ENCODE measurements at places on chromosomes 5 and 9.

DNA sequence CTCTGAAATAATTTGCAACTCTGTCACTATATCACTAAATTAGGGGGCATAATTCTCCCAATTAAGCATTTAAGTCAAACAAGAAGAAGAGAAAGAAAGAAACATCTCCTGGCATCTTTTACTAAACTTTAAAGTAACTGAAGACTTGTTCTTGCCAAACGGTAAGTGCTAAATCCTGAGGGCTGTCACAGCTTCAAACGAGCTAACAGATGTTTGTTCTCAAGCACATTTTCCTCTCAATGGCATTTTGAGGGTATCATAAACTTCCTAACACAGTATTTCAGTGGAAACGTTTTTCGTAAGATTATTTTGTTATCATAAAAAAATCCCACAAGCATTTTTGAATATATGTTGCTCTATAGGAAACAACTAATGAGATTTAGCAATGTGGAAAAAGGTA lies 169.5 kb upstream of the TAS2R1 start:
- no peak for DNase-seq

DNA sequence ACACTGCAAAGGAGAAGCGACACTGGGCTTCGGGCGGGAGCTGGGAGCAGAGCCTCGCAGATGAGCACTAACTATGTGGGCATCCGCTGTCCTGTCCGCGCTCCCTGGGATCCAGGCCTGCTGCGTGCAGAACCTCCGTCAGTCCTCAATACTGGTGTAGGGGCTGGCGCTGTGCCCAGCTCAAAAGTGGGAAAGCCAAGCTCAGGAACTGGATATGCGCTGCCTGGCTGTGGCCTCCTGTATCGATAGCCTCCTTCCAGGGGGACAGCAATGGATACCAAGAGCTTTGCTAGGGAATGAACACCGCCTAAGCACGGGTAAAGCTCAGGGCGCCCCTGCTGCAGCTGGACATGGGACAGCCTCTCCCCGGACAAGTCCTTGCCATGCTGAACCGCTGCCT lies 270.4 kb downstream of the NSG2 start:
- no peak for DNase-seq

GRCh38 chr5:96198356-96199058 lies 234.5 kb downstream of the PCSK1 start:
- DNase-seq = no peak

- no peak for DNase-seq
Measured at GRCh38 chr5:147733075-147733474, 49.5 kb downstream of the JAKMIP2 start.

GRCh38 chr9:11366585-11367129 lies 753.9 kb upstream of the PTPRD start:
- no peak for DNase-seq

GRCh38 chr5:172959824-172960799 lies 888 bp downstream of the RPL26L1 start:
- DNase-seq = peak; percentile 54

GRCh38 chr5:80251636-80252035 lies 4.2 kb downstream of the SERINC5 start:
- DNase-seq = no peak

- DNase-seq = no peak
Measured at GRCh38 chr5:2201832-2202231, 319.1 kb upstream of the IRX4 start.

- peak; percentile 31 for DNase-seq
Measured at GRCh38 chr9:137956688-137957385, 79.3 kb downstream of the CACNA1B start.

DNA sequence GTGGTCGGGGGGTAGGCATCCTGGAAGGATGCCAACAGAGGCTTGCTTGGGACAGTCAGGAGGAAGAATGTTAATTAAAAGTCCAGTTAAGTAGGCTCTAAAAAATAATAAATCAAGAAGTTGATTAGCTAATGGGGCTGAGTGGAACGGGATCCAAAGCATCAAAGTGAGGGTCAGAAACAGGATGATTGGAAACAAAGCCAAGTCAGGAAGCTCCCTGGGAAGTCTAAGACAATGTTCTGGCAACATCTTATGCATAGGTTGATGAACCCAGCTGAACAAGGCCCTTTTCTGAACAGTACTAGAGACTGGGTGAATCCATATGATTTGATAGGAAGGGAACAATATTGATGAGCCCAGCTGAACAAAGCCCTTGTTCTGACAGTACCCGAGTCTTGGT lies 50.2 kb upstream of the STARD4 start:
- DNase-seq = no peak

- peak; percentile 46 for DNase-seq
Measured at GRCh38 chr9:119255116-119255515, 114.1 kb downstream of the BRINP1 start.

- DNase-seq = no peak
Measured at GRCh38 chr5:14211818-14212803, 69.0 kb downstream of the TRIO start.

DNA sequence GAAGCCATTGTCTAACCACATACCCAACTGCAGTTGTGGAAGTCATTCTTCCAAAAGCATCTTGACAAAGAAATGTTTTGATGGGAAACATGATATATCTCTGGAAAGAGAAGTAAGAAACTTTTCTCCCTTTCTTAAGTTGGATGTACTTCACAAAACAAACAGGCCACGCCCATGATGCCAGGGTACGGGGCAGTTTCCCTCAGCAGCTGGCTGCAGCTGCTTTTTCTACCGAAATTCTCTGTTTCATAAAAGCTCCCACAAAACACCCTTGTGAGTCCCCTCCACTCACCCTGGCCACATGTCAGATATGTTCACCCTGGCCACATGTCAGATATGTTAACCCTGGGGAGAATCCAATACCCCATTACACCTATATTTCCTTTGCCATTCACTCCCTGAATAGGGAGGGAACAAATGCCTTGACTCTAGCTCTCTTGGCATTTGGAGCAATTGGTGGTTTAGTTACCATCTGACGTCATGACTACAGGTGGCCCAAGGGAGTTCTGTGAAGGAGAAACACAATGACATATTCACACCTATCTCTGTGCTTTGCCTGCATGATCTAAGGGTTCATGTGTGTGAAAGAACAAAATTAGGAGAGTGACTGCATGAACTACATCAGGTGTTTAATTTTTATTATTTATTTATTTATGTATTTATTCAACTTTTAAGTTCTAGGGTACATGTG lies 103.0 kb downstream of the AOPEP start:
- no peak for DNase-seq

GRCh38 chr5:9562141-9562540 lies 16.3 kb upstream of the SEMA5A start:
- peak; percentile 54 for DNase-seq

- DNase-seq = peak; percentile 86
Measured at GRCh38 chr5:138282920-138283742, 8.7 kb upstream of the GFRA3 start.

GRCh38 chr5:29896646-29897045 lies 1296.8 kb upstream of the CDH6 start:
- DNase-seq = no peak

- no peak for DNase-seq
Measured at GRCh38 chr5:30605693-30606268, 587.7 kb upstream of the CDH6 start.

DNA sequence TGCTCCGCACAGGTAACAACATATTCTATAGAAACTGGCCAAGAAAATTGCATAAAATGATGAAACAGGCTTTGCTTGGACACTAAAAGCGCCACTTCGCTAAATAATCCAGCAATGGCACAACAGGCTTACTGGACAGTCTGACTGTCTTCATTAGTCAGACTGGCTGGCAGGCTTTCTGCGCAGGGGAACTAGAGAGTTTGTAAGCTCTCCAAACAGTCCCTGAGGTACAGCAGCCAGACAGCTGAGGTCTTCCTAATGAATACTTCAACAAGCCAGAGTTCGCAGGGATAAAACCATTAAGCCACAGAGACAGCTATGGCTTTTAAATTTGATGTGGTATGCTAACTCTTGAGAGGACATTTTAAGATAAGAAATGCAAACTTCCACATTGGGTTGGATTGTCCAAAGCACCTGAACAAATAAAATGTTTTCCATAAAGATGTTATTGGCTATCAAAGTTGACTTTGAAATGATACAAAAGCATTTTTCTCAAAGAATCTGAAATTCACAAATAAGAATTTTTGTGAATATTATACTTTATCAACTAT lies 20.7 kb downstream of the PLK2 start:
- no peak for DNase-seq

DNA sequence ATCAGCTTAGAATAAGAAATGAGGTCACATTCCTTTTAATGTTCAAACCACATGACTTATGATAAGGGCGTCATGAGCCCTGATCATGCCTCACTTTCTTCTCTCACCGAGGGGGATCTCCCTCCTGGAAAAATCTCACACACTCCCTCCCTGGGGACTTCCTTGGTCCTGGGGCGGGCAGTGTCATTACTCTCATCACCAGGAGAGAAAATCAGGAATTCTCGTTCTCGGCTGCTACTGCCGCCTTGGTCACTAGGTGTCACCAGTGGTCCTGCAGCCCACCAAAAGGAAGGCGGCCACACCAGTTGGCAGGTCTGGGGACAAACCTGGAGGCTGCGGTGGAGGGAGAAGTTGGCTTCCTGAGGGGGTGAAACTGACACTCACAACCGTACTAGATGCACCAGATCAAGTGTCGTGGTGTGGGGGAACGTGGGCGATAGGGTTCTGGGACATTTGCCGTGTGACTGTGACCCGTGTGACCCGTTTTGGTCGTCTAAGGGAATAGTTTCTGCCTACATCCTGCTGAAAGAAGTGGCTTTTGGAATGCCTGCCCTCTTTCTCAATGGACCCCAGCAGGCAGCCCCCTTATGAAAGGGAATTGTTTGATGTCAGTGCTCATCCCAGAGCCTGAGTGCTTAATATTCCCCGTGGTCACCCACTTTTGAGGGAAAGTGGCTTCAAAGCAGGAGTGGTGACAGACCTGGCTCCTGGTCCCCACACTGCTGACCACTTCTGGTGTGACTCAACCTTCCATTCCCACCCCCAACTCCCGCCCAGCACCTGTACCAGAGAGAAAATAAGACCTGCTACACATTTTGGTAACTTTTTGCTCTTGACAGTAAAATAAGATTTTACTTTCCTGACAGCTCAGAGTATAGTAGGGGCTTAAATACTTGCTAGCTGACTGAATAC lies 63.2 kb downstream of the ACER2 start:
- peak; percentile 92 for DNase-seq

DNA sequence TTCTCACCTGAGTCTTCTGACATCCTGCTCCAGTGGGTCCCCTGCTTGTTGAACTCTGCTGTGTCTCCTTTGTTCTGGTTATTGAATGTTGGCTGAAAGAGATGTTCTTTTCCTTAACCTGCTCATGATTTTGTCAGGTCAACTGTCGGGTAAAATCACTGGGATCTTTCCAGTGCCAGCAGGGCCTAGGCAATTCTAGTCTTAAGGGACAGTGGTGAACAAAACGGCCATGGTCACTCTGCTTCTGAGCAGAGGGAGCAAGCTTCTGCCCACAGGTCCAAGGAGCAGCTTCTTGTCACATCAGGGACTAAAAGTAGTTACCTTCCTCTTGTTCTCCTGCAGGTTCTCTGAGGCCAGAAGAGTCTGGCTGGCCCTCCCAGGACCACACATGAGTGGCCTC lies 65.6 kb downstream of the SEC61B start:
- DNase-seq = no peak

DNA sequence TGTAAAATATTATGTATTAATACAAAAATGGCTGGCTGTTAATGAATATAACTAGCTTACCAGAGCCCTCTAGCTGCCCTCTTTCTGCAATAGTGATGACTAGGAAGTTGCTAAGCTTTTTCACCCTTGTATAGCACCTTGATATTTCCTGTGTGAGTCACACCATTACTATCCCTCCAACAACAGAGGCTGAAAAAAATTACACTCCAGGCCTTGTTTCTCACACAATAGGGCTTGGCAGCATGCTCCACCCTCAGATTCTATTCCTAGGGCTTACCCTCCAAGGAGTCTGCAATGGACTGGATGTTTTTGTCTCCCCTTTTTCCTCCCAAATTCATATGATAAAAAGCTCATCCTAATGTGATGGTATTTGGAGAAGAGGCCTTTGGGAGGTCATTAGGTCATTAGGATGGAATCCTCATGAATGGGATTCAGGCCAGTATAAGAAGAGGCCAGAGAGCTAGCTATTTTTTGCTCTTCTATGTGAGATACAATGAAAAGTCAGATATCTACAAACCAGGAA lies 184.6 kb upstream of the MAP1B start:
- no peak for DNase-seq

- DNase-seq = no peak
Measured at GRCh38 chr9:92616199-92616641, 53.7 kb downstream of the IPPK start.

DNA sequence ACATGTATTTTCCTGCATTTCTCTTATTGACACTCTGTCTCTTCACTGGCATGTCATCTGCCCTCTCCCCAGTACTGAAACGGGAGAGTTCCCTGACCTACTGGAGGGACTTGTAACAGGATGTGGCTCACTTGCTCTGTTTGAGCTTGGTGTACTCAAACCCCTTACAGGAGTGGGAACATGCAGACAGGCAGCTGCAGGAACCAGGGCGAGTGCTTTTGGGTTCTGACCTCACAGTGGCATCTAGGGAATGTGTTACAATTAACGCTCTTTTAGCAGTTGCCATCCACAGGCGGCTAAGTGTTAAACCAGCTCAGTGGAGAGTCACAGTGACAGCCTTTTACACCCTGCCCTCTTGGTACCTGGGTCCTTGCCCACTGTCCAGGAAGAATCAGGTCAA lies 300.3 kb upstream of the GRAMD2B start:
- no peak for DNase-seq

DNA sequence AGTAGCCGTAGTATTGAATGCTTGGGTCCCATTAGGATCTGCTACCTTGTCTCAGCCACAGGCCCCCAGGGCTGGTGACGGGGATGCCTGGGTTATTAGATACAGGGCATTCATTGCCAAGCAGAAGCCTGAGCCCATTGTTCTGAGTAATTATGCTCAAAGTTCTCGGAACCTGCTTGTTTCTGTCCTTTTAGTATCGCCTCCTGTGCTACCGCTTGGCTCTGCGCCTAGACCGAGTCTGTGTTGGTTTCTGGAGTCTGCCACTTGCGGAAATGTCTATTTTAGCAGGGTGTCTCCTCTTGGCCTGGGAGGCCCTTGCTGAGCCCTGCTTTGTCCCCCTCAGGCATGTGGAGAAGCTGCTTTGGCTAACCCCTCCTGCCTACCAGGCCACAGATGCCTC lies 506.1 kb downstream of the BNC2 start:
- DNase-seq = no peak

- DNase-seq = no peak
Measured at GRCh38 chr5:78792345-78793055, 143.9 kb upstream of the LHFPL2 start.

- no peak for DNase-seq
Measured at GRCh38 chr9:87292449-87293191, 205.0 kb upstream of the DAPK1 start.

- DNase-seq = no peak
Measured at GRCh38 chr5:8769631-8770030, 776.2 kb downstream of the SEMA5A start.

GRCh38 chr5:149503006-149503405 lies 48.2 kb downstream of the CSNK1A1 start:
- no peak for DNase-seq

- DNase-seq = no peak
Measured at GRCh38 chr9:136577941-136578625, 32.2 kb upstream of the NOTCH1 start.

- DNase-seq = no peak
Measured at GRCh38 chr5:139930406-139930805, 112.7 kb downstream of the NRG2 start.

GRCh38 chr5:175246889-175247520 lies 197.0 kb downstream of the DRD1 start:
- DNase-seq = no peak

Measured in osteoblast (primary cell).